Activated naive CD4-positive, alpha-beta T cell treated with anti-CD3 and anti-CD28 coated beads, Interleukin-2, amount 10 ng/mL, durations not matched to agents 7 days and 5 days (primary cell): ENCODE measurements at places on chromosomes 11 and 22.

DNA sequence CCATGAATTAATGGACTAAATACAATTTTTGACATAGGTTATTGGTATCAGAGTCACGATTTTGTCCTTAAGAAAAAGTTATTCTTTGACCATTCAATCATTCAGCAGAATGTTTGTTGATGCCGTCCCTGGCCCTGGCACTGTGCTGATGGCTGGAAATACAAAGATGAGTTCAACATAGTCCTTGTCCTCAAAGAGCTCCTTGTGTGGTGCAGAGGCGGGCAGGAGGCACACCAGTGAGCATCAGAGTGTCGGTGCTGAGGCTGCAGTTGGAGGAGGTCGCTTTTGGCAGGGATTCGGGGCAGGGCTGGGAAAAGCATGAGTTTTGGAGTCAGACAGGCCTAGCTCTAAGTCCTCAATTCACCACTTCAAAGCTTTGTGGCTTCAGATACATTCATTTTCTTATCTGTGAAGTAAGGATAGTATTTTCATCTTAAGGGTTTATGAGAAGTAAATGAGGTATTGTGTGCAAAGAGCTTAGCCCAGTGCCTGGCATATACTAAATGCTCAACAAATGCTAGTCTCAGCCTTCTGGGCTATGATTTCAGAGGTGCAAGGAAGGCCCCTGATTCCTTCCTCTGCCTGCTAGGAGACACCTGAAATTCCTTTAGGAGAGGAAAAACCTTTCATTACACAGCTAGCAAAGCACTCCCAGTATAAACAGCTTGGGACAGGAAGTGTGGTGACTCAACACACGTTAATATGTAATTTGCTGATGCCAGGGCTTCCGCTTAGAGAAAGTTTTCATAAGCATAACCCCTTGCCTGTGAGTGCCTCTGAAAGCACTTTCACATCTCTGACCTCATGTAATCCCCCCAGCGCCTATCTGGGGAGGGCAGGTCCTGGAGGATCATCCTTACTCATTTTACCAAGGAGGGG is 113.8 kb downstream of the NECTIN1 start:
- H3K27me3 ChIP-seq = peaks cover 17% of the 10 kb centered on the region
- no peak overlapping the region for H3K27ac ChIP-seq
- H3K4me1 ChIP-seq = no peaks in the 10 kb centered on the region
- no peaks in the 10 kb centered on the region for H3K36me3 ChIP-seq
- DNase-seq = no peak
- H3K4me3 ChIP-seq = no peak overlapping the region

DNA sequence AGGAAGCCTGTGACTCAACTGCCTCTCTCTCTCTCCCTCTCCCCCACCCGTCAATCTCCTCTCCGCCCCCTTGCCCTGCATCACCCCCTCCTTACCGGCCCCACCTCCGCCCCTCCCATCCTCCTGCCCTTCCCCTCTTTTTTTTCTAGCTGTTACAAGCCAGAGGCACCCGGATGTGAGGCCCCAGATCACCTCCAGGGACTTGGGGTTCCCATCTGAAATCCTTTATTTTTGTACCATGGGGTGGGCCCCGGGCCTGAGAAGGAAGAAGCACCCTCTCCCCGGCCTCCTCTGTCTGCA is 10.8 kb downstream of the KCTD17 start:
- no peak overlapping the region for H3K27ac ChIP-seq
- DNase-seq = no peak
- peaks cover 11% of the 10 kb centered on the region for H3K4me1 ChIP-seq

DNA sequence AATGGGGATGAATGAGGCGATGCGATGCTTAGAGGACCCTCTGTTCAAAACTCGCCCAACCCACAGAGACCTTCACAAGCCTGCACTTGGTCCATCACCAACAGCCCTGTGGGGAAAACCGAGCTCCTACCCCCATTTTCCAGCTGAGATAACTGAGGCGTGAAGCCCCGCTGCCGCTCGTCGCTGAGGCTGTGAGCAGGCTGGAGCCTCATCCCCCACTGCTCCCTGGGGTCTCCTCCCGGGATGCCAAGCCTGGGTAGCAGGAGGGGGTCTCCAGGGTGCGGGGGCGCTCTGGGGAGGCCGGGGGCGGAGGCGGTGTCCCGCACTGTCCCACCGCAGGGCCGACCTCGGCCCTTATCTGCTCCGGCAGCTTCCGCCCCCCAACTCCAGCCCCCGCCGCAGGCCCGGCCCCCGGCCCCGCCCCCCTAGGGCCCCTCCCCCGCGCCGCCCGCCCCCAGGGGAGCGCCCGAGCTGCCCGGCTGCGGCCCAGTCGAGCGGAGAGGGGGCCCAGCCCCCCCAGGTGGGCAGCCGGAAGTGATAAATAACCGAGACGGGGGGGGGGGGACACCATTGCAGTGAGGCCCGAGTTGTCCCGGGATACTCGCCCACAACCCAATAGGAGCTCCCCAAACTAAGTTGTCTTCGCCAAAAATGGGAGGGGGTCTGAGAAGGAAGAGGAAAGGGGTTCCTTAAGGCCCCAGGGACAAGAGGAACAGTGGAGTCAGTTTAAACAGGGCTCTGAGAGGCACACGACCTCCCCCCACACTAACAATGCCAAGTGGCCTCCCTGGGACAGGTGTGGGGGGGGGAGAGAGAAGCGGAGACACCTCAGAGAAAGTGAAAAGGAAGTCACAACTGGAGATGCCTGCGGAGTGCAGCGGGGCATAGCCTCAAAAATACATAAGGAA is 8.3 kb upstream of the SLC39A13 start:
- peak overlapping the region; percentile 79 for H3K4me3 ChIP-seq
- peak overlapping the region; percentile 64 for H3K27ac ChIP-seq
- peaks cover 36% of the 10 kb centered on the region for H3K4me1 ChIP-seq
- DNase-seq = peak; percentile 57

- H3K4me3 ChIP-seq = peak overlapping the region; percentile 85
- peaks cover 91% of the 10 kb centered on the region for H3K4me1 ChIP-seq
- peaks cover 46% of the 10 kb centered on the region for H3K36me3 ChIP-seq
- DNase-seq = peak; percentile 78
- H3K27me3 ChIP-seq = no peaks in the 10 kb centered on the region
- peak overlapping the region; percentile 96 for H3K27ac ChIP-seq
Observed at GRCh38 chr11:128291835-128292234, 295.5 kb downstream of the ETS1 start.
